Urinary bladder (tissue), 4 donors: ENCODE measurements at places on chromosomes 5 and 9. TPM values are rescaled to one million over a fixed set of nuclear protein-coding genes. Genes with fewer than 3 reads are reported as not detected.

Gene COL5A1
- total RNA-seq: 622 TPM

Gene UBAC1
- 24.6 TPM for total RNA-seq

Gene ATP10B
- 3.4 TPM for total RNA-seq

Gene PNPLA7
- 1.1 TPM for total RNA-seq

Gene PAPPA
- total RNA-seq: 5.9 TPM

Gene ARSI
- 16.8 TPM for total RNA-seq

Gene SLC4A9
- total RNA-seq: 0.11 TPM

Gene LIX1
- total RNA-seq: 0.63 TPM

Gene TAF11L10
- total RNA-seq: not detected

Gene PRLR
- 9.7 TPM for total RNA-seq

Gene C5orf34
- 9.7 TPM for total RNA-seq

Gene PCDHGA7
- 6.9 TPM for total RNA-seq

Gene SLC2A6
- 3.4 TPM for total RNA-seq

Gene MYOT
- 17.2 TPM for total RNA-seq

Gene LCN2
- total RNA-seq: 1.9 TPM
